ENCODE measurements at places on chromosomes 2 and 18. TPM values are rescaled to one million over a fixed set of nuclear protein-coding genes. Genes with fewer than 3 reads are reported as not detected.

DNA sequence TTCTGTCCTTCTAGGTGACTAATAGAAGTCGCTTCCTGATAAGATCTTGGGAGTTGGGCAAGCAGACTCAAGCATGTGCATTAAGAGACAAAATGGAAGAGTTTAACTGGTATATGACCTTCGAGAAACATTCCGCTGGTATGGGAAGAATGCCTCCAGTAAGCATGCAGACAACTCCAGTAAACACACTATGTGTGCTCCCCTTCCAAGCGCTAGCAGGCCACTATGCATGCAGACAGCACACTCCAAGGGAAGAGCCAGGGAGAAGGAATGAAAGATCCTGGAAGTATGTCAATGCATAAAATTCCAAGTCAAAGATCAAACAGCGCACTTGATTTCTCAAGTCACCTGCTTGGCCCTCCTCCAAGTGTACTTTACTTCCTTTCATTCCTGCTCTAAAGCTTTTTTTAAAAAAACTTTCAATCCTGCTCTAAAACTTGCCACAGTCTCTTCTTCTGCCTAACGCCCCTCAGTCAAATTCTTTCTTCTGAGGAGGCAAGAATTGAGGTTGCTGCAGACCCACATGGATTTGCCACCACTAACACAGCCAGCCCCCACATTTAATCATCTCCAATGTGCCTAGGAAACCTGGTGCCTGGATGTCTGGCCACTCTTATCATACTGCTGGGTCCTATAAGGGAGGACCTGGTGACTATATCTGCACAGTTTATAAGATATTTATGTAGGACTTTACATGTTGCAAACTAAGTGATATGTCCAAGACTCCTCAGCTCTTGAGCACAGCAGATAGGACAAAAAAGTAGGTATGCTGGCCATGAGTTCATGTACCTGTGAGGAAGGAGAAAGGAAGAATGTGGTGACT is 239.8 kb downstream of the PDE11A start:
- DNase-seq = no peak

DNA sequence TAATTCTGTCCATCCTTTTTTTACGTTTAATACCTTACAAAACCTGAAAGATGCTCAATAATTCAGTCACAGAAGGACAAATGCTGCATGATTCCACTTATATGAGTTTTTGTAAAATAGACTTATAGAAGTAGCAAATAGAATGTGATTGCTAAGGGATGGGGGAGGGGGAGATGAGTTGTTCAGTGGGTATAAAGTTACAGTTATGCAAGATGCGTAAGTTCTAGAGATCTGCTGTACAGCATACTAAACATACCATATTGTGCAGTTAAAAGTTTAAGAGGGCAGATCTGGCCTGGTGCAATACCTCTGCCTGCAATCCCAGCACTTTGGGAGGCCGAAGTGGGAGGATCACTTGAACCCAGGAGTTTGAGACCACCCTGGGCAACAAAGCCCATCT is 78.8 kb downstream of the TET3 start:
- no peak for DNase-seq

- DNase-seq = no peak
Measured at GRCh38 chr2:35973132-35973736, 382.3 kb upstream of the CRIM1 start.

MZT2B gene
- 179 TPM for polyA plus RNA-seq

Data from CD8-positive, alpha-beta memory T cell (primary cell).